Foreskin fibroblast (primary cell): ENCODE measurements at places on chromosomes 16 and 17.

DNA sequence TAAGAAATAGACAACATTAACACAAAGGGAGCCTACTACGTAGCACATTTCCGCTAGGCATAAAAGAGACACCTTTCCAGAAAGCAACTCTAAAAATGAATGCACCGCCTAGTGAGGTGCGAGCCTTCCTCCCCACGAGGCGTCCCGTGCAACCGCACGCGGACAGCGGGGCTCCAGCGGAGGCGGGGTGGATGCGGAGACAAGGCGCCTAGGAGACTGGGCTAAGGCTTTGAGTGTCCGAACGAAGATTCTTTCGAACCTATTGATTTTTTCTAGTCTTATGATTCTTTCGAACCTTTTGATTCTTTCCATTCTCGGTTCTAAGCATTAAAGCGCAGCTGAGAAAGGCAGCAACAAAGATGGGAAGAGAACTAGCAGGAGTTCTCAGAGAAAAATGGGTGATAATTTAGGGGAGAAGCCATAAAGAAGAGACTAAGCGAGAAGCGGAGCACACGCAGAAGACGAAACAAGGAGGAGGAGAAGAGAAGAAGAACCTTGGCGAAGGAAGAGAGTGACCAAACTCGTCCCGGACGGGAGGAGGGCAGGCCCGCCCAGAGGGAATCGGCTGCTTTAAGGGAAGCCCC is 394 bp upstream of the CPD start:
- peak; percentile 55 for DNase-seq

DNA sequence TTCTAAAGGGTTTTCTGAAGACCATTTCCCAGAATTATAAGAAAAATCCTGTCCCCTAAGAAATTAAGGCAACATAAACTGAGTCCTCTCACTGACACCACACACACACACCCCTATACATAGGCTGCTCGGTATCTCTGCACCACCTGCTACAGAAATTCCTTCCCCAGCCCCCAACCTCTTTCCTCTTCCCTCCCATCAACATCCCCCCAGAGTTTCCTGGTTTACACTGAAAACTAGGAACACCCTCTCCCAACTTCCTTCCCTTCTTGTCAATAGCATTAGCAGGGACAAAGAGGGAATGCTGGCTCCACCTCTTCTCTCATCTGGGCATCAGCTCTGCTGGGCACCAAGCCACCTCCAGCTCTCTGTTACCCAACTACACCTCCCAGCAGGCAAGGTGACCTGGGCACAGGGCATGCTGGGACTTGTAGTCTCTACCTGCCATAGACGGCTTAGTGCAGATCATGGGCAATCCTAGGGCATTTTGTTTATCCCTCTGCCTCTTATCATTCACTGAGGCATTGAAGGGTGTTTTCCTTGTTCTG is 15.7 kb downstream of the CAVIN1 start:
- DNase-seq: peak; percentile 64

DNA sequence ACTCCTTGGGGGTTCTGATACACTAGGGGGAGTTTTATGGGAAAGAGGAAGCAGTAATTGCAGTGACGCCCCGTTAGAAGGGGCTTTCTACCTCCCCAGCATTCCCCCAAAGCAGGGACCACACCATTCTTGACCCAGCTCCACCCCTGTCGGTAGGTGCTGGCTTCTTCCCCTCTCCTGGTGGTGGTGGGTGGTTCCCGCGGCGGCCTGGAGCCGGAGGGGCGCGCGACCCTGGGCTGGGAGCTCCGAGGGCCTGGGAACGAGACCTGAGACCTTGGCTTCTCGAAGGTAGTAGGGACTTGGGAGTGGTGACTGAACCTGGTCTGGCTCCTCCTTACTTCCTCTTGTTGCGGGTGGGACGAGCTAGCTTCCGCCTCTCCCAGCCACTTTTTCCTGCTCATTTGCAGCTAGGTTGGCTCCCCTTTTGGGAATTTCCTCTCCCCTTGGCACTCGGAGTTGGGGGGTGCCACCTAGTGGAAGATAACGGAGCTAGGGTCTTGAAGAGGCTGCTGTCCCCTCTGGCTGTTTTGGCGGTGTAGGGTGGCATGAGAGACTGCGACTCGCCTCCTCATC is 438 bp downstream of the GRN start:
- no peak for DNase-seq

DNA sequence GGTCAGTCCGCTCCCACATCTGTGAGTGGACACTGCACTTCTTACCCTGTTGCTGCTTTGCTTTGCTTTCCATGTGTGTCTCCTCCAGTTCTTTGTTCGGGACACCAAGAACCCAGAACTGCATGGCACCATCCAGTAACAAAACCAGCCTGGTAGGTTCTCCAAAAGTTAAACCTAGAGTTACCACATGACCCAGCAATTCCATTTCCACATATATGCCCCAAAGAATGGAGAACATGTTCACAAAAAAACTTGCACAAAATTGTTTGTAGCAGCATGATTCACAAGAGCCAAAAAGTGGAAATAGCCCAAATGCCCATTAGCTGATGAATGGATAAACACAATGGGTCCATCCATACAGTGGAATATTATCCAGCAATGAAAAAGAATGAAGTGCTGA is 10.3 kb upstream of the CCL22 start:
- no peak for DNase-seq

DNA sequence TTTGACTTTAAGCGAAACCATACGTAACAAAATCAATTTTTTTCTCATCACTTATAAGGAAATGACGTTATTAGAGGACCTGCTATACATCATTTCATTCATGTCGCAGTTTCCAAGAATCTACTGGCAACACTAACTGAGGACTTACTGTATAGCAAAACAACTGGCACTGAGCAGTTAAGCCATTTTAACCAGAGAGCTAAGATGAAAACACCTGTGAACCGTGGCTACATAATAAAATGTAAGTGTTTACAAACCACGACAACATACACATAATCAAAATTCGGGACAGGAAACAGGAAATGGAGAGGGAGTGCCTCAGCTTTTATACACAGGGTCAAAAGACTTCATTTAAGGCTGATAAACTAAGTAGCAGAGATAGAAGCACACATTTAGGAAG is 29.5 kb downstream of the METTL16 start:
- no peak for DNase-seq

GRCh38 chr16:62190426-62190825 is 154.2 kb upstream of the CDH8 start:
- no peak for DNase-seq
